ENCODE measurements at places on chromosomes 2 and 18. TPM values are rescaled to one million over a fixed set of nuclear protein-coding genes. Genes with fewer than 3 reads are reported as not detected.

The IL1RL1 gene
- 1.3 TPM for polyA plus RNA-seq

The SLC16A14 gene
- polyA plus RNA-seq, result 1.4 TPM

The CXCR4 gene
- 6.4 TPM for polyA plus RNA-seq

The SAG gene
- not detected for polyA plus RNA-seq

The CCDC121 gene
- polyA plus RNA-seq, result 1.2 TPM

The EIF2AK2 gene
- polyA plus RNA-seq, result 11.4 TPM

The MYO7B gene
- 0.15 TPM for polyA plus RNA-seq

The ANKAR gene
- 0.46 TPM for polyA plus RNA-seq

The TEX44 gene
- not detected for polyA plus RNA-seq

The CASP10 gene
- 2.2 TPM for polyA plus RNA-seq

The PUM2 gene
- polyA plus RNA-seq, result 18.8 TPM

The GDF7 gene
- 1.6 TPM for polyA plus RNA-seq

The DSG4 gene
- not detected for polyA plus RNA-seq

Data from liver (tissue), 10 donors.